Fibroblast of skin of left quadriceps (primary cell): ENCODE measurements at places on chromosomes 7 and 10.
A peak's percentile ranks its signal among the peaks of the same experiment; 100 is the strongest.

GRCh38 chr7:28123752-28124151, 56.8 kb downstream of the JAZF1 start:
- no peak for DNase-seq

- no peak for DNase-seq
Observed at GRCh38 chr7:77288676-77289320, 89.2 kb upstream of the FGL2 start.

- DNase-seq, result peak; percentile 40
Observed at GRCh38 chr10:120891365-120891764, 40.2 kb downstream of the WDR11 start.

DNA sequence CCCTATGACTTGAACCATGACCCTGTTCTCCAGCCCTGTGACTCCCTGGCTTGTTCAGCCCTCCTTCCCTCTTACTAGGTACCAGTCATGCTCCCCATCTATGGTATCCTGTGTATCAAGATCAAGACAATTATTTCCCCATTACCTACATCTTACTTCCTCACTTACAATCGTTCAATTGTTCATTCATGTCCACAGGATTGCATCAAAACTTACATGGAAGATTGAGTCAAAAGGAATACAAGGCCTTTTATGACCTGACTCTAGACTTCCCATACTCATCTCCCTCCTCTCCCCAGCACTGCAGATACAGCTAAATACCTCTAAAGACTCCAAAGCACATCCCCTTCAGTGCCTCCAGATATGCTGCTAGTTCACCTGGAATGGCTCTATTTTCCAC, 109.2 kb downstream of the CTTNBP2 start:
- DNase-seq, result no peak

DNA sequence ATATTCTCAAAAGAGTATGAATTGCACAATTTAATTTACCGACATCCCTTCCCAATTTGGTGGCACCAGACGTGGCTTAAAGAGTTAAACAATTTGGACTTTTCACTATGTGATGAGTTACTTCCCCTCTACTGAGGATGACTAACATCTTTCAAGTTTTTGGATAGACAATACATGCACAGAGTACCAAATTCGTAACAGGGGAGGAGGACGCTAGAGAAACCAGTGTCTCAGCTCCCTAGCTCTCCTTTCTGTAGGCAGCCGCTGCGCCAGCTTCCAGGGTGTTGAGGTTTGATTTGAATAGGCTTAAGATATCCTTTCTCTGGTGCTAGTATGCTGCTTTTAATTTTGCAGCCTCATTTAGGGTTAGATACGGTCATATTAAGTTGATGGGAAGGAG, 69.2 kb downstream of the GNA12 start:
- no peak for DNase-seq

- DNase-seq, result no peak
Observed at GRCh38 chr10:78876449-78876848, 192.3 kb upstream of the ZMIZ1 start.

- no peak for DNase-seq
Observed at GRCh38 chr10:44206127-44206818, 178.6 kb downstream of the CXCL12 start.

- DNase-seq, result no peak
Observed at GRCh38 chr10:11856678-11857077, 33.5 kb downstream of the PROSER2 start.

DNA sequence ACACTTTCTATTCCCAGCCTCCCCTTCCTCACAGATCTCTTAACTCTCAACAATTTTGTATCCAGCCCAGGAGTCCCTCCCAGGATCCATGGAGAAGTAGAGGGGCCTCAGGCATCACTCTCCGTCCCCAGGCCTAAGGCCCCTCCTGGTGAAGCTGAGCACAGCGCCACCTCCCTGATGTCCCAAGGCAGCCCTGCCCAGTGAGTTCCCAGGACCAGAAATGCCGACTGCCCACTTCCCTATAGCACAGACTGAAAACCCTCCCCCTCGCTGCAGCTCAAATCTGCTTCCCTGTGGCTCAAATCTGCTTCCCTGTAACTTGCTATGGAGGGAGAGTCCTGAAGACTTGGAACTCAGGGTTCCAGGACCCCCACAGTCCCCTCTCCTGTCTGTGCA, 35.6 kb downstream of the YKT6 start:
- DNase-seq, result no peak

DNA sequence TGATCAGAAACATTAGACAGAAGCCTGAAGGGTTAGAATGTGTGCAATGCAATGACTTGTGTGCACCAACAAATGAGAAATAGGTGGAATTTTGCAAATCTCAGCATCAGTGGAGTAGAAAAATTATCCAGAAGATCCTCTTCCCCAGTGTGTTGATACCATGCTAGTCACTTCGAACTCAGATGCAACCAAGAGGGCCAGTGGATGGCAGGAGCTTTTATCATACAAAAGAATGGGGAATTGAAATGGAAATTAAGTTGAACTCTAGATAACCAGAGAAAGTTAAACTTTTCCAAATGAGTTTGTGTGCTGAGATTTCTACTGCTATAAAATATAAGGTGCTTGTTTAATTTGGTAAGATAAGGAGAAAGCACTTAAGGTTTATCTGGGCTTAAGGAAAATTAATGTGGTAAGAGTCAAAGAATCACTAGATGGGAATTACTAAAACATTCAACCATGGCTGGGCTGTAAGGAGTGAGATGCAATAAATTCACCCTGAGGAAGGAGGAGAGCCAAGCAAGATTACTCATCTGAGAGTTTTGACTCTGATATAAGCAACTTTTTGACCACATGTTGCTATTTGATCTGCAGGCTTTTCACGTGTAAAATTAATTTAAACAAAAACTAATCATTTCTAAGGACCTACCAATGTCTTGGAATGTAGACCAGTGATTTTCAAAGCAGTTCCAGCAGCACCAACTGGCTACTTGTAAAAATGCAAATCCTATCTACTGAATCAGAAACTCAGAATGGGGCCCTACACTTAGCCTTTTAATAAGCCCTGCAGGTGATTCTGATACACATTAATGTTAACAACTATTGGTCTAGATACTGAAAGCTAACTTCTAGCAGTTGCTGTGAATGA, 113.2 kb downstream of the CDC14C start:
- DNase-seq, result no peak

GRCh38 chr7:41385996-41386395, 316.9 kb downstream of the INHBA start:
- no peak for DNase-seq

- DNase-seq, result no peak
Observed at GRCh38 chr10:60508037-60508436, 118.4 kb upstream of the ANK3 start.

- peak; percentile 15 for DNase-seq
Observed at GRCh38 chr7:19567011-19567410, 141.8 kb downstream of the POLR1F start.

- no peak for DNase-seq
Observed at GRCh38 chr10:22657566-22658225, 56.7 kb downstream of the PIP4K2A start.

GRCh38 chr7:127828843-127829500, 177.0 kb downstream of the SND1 start:
- DNase-seq, result no peak

- peak; percentile 5 for DNase-seq
Observed at GRCh38 chr7:2037301-2037807, 195.4 kb downstream of the MAD1L1 start.

DNA sequence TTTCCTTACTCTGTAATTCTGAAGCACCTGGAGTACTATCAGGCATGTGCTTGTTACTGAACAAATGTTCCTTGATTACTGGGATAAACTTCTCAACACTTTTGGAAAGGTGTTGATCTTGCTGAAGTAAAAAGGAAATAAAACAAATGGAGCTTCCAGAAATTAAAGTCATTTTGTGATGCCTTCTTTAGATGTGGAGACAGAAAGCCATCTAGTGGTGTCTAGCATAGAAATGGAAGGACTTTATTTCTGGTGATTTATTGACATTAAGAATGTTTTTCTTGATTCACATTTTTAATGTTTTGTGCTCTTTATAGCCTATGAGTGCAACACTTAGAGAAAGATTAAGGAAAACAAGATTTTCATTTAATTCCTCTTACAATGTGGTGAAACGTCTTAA, 1.4 kb downstream of the SFR1 start:
- no peak for DNase-seq

GRCh38 chr7:41785840-41786239, 83.0 kb upstream of the INHBA start:
- DNase-seq, result no peak
